IgD-negative memory B cell (primary cell): ENCODE measurements at places on chromosomes 5 and 9. TPM values are rescaled to one million over a fixed set of nuclear protein-coding genes. Genes with fewer than 3 reads are reported as not detected.

The PIP5KL1 gene
- 1.1 TPM for polyA plus RNA-seq

The OR4F3 gene
- polyA plus RNA-seq = not detected

The TRAF1 gene
- polyA plus RNA-seq = 1.3 TPM

The SRD5A1 gene
- polyA plus RNA-seq = 14.9 TPM

The GDA gene
- not detected for polyA plus RNA-seq

The NTNG2 gene
- 0.84 TPM for polyA plus RNA-seq

The SLC25A2 gene
- not detected for polyA plus RNA-seq

The TIFAB gene
- polyA plus RNA-seq = not detected

The DMRT3 gene
- not detected for polyA plus RNA-seq

The CNTRL gene
- polyA plus RNA-seq = 30.4 TPM

The RANBP6 gene
- 10.0 TPM for polyA plus RNA-seq

The HAVCR2 gene
- polyA plus RNA-seq = 1.8 TPM

The NACC2 gene
- polyA plus RNA-seq = 0.78 TPM

The LCN1 gene
- polyA plus RNA-seq = not detected

The ENTPD8 gene
- polyA plus RNA-seq = not detected

The ANKRD31 gene
- polyA plus RNA-seq = 0.10 TPM

The PCDHGB4 gene
- 0.08 TPM for polyA plus RNA-seq

The ANKRD33B gene
- polyA plus RNA-seq = 1.5 TPM

The FBP2 gene
- not detected for polyA plus RNA-seq

The ADAMTS16 gene
- polyA plus RNA-seq = not detected

The KCNV2 gene
- polyA plus RNA-seq = not detected

The IL4 gene
- not detected for polyA plus RNA-seq

The TLR4 gene
- polyA plus RNA-seq = 2.2 TPM

The SH3TC2 gene
- not detected for polyA plus RNA-seq

The SV2C gene
- not detected for polyA plus RNA-seq

The ENG gene
- polyA plus RNA-seq = 1.8 TPM

The PCDHA12 gene
- polyA plus RNA-seq = not detected

The TSSK1B gene
- polyA plus RNA-seq = not detected

The CDH10 gene
- not detected for polyA plus RNA-seq

The REEP2 gene
- polyA plus RNA-seq = not detected

The PCDHA13 gene
- polyA plus RNA-seq = not detected

The CSNK1G3 gene
- polyA plus RNA-seq = 53.6 TPM

The SPINK4 gene
- polyA plus RNA-seq = not detected

The ENTREP1 gene
- not detected for polyA plus RNA-seq

The DIPK1B gene
- polyA plus RNA-seq = 0.90 TPM

The GLRA1 gene
- polyA plus RNA-seq = not detected

The IL7R gene
- polyA plus RNA-seq = 15.1 TPM

The EGFLAM gene
- polyA plus RNA-seq = not detected
